ENCODE measurements at places on chromosomes 12 and 14. TPM values are rescaled to one million over a fixed set of nuclear protein-coding genes. Genes with fewer than 3 reads are reported as not detected.
A peak's percentile ranks its signal among the peaks of the same experiment; 100 is the strongest.

- DNase-seq: peak; percentile 15
Measured at GRCh38 chr12:48084066-48084465, 21.8 kb downstream of the SENP1 start.

Gene IFT43
- 26.2 TPM for total RNA-seq

DNA sequence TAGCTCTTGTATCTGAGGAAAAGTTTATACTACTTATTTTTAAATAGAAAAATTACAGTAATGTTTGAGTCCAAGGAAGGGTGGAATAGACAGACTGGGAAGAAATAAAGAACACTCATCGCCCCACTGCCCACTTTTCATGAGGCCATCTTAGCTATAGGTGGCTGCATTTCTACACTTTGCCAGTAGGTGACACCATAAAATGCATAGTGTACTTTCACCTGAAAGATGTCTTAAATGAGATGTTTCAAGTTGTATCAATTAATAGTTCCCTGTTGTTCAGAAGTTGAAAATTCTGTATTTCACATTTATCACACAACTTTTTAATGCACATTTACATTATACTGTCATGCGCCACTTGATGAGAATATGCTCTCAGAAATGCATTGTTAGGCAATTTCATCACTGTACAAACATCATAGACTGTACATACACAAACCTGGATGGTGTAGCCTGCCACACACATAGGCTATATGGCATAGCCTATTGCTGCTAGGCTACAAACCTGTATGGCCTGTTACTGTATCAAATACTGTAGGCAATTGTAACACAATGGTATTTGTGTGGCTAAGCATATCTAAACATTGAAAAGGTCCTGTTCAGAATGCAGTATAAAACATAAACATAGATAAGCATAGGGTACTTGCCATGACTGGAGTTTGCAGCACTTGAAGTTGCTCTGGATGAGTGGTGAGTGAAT lies 27.6 kb downstream of the PMCH start:
- peak; percentile 69 for DNase-seq

Gene KRT6A
- 0.21 TPM for total RNA-seq

DNA sequence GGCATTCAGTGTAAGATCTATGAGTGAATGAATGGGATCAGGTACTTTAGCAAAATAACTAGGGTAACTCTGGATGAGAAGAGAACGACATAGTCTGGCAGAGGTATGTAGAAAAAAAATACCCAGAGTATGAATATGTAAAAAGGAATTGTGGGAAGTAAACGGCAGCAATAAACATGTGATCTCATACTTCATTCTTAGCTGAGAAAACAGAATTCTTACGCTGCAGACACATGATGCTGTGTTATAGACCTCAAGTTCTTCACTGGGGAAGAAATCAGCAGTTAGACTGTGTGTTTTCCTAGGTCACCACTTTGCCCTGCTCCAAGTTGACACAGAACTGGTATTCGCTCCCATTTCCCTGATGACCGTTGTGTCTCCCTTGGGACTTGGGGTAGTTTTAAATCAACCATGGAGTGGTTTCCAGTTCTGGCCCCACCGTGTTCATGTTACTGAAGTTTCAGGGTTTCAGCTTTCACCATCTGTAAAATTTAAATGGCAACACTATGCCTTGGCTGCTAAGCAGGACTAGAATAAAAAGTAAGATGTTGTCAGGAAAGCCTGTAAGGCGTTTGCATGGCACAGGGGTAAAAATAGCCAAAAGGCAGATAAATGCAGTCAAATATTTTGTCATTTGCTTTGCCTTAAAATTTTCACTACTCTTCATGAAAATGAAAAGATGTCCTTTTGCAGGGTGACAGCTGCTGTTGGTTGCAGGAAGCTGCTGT lies 223.7 kb downstream of the PELI2 start:
- DNase-seq: peak; percentile 55

Gene MMP19
- 0.31 TPM for total RNA-seq

DNA sequence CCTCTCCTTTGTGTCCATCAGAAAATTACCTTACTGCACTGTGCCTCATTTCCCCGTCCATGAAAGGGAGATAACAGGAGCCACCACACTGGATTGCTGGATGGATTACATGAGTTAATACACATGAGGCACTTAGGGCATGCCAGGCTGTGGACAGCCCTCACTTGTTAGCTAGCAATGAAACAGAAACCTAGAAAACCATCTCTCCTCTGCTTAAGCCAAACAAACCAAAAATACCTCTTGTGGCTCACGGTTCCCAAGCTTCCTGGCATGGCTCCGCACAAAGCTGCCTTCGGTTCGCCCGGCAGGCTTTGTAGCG lies 660 bp upstream of the HCFC2 start:
- DNase-seq: no peak

- no peak for DNase-seq
Measured at GRCh38 chr12:119915894-119916510, 38.9 kb upstream of the CIT start.

DNA sequence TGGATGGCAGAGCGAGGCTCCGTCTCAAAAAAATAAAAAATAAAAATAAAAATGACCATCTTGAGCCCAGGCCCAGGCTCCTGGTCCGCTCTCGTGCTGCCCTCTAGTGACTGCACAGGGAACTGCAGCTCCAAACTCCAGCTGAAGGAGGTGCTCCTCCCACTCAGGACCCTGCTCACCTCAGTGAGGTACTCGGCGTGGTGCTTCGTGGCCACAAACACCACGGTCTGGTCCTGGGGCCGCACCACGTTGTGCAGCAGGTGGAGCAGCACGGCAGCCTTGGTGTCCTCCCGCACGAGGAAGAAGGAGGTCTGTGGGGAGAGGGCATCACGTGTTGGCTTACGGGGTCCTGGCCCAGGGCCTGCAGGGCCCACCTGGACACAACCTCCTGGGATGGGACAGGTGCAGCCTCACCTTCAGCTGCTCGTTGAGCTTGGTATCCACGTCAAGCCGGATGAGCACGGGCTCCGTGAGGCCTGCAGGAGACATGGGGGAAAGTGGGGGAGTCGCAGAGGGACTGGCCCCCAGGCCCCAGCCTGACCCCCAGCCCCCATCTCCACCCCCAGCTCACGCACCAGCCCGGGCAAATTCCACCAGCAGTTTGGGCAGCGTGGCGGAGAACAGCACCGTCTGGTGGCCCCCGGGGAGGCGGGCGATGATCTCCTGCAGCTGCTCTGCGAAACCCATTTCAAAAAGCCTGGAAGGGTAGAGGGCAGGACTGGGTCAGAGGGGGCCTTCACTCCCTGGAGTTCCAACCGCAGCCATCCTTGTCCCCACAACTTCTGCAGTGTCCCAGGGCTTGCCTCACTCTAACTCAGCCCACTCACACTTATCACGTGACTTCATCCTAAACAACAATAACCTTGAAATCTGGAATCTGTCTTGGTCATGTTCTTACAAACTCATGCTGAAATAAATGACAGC lies 10.6 kb downstream of the DDX54 start:
- peak; percentile 66 for DNase-seq

- peak; percentile 54 for DNase-seq
Measured at GRCh38 chr14:26765768-26766520, 168.1 kb upstream of the NOVA1 start.

Gene ZDHHC22
- total RNA-seq: 0.24 TPM
